NCI-H187 treated with DMSO at 0.1 percent for 48 hours (cell line): ENCODE measurements at places on chromosomes 2 and 18.

- DNase-seq, result no peak
These were observed 24.1 kb downstream of the ST8SIA5 start for GRCh38 chr18:46732801-46733200.

DNA sequence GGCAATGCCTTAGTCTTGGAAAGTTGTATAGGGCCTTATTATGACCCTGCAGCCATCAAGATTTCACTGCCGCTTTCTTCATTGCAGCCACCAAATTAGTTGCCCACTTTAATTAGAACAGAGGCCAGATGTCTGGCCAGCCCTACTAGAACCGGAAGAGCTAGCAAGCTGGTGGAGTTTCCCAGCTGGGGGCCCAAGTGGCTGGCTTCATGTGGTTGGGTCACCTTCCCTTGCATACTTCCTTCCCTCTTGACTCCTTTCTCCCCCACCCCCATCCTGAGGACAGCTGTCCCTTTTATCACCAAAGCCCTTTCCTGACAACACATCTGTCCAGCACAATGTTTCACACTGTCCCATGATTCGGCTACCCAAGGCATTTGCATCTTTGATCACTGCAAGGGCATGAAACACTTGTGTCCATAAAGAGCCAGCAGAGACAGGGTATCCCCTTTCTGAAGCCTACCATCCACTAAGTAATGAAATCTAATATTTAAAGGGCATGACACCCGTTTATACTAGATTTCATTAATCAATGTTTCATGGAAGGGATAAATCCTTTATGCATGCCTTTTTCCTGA is 187.2 kb downstream of the BCL11A start:
- DNase-seq, result no peak

DNA sequence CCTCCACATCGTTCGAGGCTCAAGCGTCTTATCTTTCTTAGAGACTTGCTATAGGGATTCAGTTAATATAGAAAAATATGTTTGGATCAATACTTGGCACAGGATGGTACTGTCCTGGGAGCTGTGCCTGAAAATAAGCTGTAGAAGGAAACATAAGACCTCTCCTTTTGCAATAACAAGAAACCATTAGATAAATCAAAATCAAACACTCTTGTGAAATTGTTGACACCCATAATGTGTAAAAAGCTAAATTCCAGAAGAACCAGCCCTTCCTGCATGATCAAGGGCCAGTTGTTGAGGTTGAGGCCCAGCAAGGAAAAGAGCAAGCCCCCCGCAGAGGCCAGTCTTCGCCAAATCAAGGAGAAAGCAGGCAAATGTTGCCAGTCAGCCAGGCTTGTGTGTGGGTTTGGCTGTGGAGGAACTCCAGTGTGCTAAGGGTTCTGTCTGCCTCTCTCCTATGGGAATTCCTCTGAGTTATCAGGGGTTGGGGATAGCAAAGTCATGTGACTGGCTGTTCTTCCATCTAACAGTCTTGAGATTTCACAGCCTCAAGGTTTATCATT is 185.7 kb downstream of the ACKR3 start:
- no peak for DNase-seq

DNA sequence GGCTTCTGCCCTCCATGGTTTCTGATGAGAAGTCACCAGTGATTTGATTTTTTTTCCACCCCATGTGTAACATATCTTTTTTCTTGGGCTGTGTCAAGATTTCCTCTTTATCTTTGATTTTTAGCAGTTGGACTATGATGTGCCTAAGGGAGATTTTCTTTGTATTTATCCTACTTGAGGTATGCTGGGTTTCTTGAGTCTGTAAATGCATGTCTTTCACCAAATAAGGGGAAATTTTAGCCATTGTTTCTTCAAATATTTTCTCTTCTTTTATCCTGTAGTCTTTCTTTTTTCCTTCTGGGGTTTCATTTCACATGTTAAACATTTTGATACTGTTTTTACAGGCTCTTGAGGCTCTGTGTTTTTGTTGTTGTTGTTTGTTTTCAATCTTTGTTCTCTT is 33.7 kb upstream of the PLB1 start:
- no peak for DNase-seq

DNA sequence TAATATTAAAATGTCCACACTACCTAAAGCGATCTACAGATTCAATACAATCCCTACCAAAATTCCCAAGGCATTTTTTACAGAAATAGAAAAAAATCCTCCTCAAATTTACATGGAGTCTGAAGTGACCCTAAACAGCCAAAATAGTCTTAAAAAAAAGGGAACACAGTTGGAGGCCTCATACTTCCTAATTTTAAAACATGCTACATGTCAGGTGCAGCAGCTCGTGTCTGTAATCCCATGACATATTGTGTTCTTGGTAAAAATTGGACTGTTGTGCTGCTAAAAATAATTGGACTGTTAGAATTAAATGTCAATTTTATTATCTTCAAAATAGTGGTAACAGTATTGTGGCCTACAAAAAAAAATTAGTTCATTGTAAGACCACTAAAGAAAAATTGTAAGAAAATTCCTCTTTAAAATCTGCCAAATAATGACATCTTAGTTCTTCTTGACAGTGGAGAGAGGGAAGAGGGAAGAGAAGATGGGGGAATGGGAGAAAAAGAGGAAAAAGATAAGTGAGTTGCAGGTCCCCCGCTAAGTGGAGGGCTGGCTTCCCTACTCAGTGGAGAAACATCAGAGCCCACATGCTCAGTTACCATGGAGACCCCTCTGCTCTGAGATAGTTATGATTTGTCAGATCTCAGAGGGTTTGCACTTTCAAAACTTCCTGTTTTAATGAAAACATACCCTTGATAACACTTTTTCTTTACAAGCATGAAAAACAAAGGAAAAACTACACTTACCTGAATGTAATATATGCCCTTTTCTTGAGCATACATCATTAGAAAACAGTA is 46.5 kb downstream of the UNC50 start:
- DNase-seq, result no peak

DNA sequence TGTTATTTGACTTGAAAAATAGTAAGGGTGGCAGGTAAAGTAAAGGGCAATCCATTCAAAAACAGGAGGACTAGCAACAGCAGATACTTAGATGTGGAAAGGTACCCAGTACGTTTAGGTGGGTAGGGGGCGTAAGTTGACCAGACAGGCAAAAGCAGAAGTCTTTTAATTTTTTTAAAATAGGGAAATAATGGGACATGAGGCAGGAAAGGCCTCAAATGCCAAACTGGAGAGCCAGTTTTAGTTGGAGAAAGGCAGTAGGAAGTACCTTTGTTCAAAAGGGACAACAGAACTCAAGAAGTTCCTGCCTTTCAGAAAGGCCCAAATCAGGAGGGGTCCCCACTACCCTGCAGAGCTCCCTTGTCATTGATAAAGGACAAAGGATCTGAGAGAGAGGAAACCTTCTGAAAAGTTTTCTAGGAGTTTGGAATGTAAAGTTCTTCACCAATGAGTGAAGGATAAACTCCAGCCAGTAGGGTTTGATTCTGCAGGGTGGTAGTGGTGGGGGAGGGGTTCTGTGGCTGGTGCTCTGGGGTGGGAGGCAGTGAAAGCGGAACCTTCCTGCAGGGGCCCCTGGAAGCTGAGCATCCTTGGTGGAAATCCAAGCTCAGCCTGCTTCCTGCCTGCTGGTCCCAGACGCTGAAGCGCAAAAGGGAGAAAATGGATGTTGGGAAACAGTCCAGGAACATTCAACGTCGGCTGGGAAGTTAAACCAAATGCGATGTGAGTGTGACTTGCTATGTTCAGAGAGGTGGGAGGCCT is 40.1 kb downstream of the TMEM17 start:
- no peak for DNase-seq

DNA sequence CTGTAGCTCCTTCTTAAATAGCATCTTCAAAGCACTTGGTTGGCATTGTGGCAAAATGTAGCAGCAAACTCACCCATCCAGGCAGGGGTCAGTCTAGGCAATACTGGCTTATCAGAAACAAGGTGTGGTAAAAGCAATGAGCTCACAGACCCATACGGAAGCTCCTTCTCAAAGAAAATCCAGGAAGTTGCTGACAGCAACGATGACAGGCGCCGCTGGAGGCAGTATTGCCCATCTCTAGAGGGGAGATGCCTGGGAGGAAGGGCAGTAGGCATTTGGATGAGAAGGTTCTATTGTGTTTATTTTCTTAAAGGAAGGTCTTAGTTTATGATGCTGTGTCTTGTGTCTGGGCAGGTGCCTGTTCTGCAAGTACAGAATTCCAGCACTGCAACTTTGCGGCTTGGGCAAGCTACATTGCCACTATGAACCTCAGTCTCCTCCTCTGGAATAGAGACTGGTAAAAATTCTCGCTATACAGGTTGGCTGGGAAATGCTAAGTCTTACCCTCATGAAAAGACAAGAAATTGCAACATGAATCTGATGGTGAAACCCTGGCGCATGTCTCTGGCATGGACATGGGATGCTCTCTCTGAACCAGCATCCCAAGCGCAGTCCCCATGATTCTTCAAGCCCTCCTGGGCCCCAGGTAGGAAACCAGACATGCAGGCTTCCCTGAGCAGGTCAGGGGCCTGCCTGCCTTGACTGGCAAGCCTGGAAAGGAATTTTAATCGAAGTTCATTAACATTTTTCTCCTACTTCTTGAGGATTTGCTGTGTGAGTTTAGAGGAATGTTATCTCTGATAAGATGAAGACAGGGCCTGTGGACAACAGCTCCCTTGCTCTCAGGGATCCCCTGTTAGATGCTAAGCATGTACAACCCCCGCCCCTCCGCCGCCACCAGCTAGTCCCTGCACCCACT is 156.0 kb downstream of the TFCP2L1 start:
- DNase-seq, result no peak

DNA sequence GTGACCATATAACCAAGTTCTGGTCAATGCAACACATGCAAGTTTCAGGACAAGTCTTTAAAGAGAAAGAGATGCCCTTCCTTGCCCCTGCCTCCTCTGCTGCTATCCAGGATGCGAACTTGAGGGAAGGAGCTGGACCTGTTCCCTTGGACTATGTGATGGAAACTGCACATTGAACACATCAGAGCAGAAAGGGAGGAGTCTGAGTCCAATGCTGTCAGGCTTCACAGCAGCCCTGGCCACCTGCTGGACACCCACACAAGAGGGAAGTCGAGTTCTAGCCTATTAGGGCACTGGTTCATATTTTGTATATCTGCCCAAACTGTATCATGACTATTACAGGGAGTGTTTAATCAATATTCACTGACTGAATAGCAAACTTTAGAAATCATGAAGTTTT is 38.3 kb upstream of the TEX51 start:
- DNase-seq, result no peak

GRCh38 chr2:169736902-169737301 is 3.3 kb downstream of the KLHL23 start:
- no peak for DNase-seq

GRCh38 chr2:19228181-19228593 is 130.2 kb downstream of the OSR1 start:
- no peak for DNase-seq

- DNase-seq, result no peak
These were observed 160.3 kb downstream of the IKZF2 start for GRCh38 chr2:212991120-212991519.

DNA sequence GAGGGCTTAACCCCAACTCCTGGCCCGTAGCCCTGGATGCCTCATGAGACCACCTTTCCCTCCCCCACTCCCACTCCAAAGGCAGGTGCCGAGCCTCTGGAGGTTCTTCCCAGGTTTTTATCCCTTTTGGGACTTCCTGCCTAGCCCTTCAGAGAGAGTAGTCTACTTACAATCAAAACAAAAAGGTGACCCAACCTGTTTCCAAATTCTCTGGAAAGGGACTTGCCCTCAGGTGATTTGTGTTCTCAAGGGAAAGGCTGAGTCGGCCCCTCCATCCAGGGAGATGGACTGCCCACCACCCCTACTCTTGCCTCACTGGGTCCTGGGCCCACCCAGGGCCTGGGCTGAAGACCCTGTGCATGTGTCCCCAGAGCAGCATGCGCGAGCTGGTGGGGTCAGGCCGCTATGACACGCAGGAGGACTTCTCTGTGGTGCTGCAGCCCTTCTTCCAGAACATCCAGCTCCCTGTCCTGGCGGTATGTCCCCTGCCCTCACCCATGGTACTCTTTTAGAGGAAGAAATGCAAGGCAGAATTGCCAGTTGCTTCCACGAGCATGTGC is 108.5 kb downstream of the PLB1 start:
- DNase-seq, result no peak

DNA sequence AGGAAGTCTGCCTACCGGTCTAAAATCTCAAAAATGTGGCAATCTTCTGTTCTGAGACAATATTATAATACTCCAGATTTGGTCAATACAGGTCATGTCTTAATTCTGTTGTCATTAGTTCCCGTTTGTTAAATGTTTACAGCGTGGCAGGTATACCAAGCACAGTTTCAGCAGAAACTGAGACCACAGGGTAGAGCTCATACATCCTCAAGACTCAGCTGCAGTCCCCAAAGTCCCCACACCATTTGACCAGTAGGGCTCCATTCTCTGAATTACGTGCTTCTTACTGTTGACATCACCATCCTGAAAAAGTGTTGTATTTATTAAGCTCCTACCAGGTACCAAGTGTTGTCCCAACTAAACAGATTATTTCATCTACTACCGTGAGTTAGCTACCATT is 157.1 kb downstream of the MC4R start:
- DNase-seq, result no peak

DNA sequence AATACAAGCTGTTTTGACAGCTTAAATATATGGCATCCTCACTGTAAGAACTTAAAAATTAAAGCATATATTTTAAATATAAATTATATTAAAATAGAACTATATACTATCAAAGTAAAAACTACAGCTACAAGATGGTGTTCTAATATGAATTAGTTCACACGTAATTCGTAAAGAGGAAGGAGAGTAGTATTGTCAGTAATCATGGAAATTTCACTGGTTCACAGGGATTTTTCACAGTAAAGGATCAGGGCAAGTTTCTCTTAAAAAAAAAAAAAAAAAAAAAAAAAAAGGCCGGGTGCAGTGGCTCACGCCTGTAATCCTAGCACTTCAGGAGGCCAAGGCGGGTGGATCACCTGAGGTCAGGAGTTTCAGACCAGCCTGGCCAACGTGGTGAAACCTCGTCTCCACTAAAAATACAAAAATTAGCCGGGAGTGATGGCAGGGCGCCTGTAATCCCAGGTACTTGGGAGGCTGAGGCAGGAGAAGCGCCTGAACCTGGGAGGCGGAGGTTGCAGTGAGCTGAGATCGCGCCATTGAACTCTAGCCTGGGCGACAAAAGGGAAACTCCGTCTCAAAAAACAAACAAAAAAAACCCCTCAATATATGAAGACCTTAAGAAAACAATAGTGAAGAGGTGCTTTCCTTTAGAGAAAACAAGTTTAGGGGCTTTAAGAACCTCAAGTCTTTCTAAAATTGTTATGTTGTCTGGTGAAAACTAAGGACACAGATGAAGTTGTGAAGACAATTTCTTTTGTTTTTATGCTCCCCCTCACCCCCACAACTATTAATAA is 32.5 kb downstream of the PNO1 start:
- DNase-seq, result no peak

DNA sequence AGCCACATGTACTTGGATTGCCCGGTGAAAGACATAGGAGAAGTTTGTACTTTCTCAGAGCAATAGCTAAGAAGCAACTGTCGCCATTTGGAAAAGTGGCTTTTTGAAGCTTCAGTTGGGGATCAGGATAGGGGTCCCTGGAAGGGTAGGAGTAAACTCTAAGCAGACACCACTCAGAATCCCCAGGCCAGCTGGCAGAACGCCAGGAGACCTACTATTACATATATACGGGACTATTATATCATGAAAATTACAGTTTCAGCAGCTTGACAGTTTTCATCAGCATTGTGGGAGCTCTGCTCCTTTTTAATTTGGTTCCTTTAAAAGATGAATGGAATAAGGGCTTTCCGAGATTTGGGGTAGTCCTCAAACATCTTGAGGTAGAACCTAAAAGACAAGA is 54.9 kb downstream of the SRD5A2 start:
- no peak for DNase-seq

- no peak for DNase-seq
These were observed 757.1 kb upstream of the CDH7 start for GRCh38 chr18:64993695-64994094.
